Activated T-helper 1 cell treated with anti-CD3 and anti-CD28 coated beads, Interleukin-12 subunit alpha, Interleukin-12 subunit beta, Interleukin-2, Interleukin-4 antibody, amounts not matched to agents 30 ng/mL and 10 ng/mL and 1 ng/mL, durations not matched to agents 14 hours and 24 hours and 36 hours (primary cell): ENCODE measurements at places on chromosomes 11 and 22.

GRCh38 chr11:22317656-22318055 lies 20.5 kb upstream of the SLC17A6 start:
- no peak for DNase-seq

- peak; percentile 34 for DNase-seq
Observed at GRCh38 chr22:37627545-37627944, 11.9 kb upstream of the SH3BP1 start.

DNA sequence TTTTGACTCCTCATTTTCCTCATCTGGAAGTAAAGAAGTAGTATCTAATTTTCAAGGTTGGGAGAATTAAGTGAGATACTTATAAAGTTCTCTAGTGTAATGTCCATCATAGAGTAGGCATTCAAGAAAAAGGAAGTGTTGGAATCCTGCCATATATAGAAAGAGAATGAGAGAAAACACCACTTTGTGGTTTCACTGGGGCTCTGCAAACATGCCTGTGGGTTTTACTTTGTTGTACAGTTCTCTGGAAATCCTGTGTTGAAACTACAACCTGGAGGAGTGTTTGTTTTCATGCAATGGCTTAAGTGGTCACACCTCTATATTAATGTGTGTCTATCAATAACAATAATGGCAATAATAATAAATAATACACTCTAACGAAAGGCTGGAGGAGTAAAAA lies 741.7 kb downstream of the NELL1 start:
- DNase-seq, result no peak

- DNase-seq, result no peak
Observed at GRCh38 chr22:49561338-49561737, 266.3 kb downstream of the BRD1 start.

GRCh38 chr22:47548953-47549740 lies 786.7 kb downstream of the TBC1D22A start:
- DNase-seq, result no peak
